ENCODE measurements at places on chromosomes 5 and 9.

DNA sequence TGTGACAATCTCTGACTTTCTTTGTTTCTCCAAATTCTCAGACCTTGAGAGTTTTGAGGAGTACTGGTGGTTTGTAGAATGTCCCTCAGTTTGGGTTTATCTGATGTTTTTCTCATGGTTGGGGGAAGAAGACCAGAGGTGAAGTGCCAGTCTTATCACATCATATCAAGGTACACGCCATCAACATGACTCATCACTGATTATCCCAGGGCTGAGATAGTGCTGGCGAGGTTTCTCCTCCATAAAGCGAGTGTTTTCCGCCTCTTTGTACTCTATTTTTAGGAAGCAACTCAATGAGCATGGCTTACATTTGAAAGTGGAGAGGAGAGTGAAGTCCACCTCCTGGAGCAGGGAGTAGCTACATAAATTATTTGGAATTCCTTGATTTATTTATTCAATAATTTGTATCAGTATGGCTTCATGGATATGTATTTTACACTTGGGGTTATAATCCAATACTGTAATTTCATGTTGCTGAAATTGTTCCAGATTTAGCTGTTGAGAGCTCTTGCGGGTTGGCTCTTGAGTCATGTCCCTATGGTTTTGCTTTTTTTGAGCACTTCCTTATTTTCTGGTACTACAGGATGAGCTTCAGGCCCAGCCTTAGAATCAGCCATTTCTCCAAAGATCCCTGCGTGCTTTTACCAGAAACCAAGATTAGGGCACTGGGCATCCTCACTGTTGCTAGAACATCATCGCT lies 23.9 kb downstream of the DCANP1 start:
- DNase-seq = no peak

GRCh38 chr9:3879315-3879714 lies 353.5 kb upstream of the RFX3 start:
- DNase-seq = no peak

GRCh38 chr9:130383350-130383715 lies 61.4 kb upstream of the ASS1 start:
- DNase-seq = no peak

- DNase-seq = no peak
Measured at GRCh38 chr5:135880801-135881200, 14.8 kb downstream of the IL9 start.

GRCh38 chr9:129644902-129645301 lies 3.0 kb upstream of the ASB6 start:
- DNase-seq = no peak

- DNase-seq = no peak
Measured at GRCh38 chr5:6359555-6360322, 18.6 kb downstream of the MED10 start.

DNA sequence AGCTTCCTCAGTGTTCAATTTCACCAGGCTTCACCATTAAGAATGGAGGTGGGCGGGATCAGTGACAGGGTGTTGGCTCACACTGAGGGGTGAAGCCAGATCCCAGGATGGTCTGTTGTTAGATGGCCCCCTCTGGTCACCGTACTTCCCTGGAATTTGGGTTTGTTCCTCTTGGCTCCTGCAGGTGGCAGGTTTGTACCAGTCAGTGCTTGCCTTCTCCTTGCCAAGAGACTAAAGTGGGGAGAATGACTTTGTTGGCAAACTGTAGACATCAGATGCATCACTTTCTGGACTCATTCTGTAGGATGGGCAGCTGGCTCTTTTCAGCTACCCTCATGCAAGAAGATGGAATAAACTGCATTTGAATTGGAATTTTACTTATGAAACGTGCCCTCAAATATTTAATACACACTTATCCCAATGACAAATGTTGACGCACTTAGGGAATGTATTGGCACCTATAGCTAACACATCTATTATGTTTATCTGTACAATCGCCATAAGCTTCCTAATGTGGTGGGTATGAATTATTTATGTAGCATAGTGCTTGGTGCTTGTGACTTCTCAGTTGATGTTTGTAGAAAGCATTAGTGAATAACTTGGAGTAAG lies 31.4 kb upstream of the ANKRD55 start:
- DNase-seq = no peak

DNA sequence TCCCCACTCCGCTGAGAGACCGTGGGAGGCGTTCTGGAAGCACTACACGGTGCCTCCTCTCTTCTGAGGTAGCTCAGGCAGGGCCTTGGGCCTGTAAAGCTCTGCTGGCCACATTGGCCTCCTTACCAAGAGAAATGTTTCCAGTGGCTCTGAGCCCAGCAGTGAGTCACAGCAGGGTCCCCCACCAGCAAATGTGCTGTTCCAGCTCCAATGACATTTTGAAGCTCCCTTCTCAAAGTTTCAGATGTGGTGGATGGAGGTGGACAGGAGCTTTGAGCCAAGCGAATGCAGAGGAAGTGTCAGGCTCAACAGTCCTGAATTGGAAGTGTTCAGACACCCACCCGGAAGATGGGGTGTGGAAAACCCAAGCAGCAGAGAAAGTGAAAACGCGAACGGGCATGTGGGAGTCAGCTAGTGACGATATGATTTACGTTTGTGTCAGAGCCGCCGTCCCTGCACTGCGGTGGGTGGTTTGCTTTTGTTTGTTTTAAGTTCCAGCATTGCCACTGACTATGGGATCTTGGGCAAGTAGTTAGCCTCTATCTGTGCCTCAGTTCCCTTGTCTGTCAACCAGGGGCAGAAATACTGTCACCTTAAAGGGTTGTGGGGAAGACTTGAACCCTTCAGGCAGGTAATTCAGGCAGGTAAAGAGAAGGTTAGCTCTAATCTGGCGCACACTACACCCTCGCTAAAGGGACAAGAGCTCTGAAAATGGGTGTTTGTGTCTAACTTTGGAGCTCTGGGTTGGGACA lies 38.2 kb downstream of the C5orf15 start:
- DNase-seq = peak; percentile 42

DNA sequence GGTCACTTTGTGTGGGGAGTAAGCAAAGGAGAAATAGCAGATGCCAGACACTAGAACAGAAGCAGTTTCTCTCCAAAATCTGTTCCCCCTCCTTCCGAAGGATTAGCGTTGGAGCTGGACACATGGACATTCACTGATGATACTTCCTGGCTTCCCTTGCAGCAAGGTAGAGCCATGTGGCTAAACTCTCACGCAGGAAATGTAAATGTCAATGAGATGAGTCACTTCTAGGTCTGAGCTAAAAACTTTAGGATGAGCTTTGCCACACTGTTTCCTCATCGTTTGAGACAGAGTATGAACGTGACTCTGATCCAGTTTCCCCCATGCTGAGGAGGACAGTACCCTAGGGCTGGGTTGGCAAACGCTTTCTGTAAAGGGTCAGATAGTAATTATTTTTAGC lies 5.1 kb downstream of the BHMT2 start:
- no peak for DNase-seq

DNA sequence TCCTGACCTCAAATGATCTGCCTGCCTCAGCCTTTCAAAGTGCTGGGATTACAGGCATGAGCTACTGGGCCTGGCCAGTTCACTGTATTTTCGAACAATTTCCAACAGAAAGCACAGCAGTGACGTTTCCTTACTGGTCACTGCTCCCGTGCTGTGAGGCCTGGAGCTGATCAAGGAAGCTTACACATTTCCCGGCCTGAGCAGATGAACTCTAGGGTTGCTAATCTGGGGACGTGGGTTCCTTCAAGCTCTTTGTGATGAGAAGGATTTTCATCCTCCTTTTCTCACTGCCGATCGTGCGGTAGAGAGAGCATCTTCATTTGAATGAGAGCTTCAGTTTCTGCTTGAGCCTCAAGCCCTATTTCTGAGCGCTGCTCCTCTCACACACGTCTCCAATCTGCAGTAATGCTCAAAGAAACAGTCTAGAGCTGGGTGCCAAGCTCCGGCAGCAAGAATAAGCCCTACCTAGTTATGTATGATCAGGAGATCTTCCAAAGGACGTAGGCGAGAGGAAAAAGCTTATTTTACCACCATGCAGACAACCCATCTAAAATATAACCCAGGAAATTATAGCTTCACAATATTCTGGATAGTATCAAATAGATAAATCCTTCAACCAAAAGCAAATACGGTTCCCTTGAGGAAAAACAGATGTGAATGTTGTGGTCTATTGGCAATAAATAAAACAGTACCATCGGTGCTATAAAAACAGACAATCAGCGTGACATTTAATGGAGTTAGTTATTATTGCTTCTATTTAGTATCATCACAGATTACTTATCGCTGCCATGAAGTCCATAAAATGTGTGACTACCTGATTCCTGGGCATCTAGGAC lies 7.3 kb upstream of the SPATA24 start:
- no peak for DNase-seq

- no peak for DNase-seq
Measured at GRCh38 chr9:82923092-82923911, 139.6 kb downstream of the RASEF start.

GRCh38 chr5:100905259-100905914 lies 2.3 kb upstream of the ST8SIA4 start:
- no peak for DNase-seq

DNA sequence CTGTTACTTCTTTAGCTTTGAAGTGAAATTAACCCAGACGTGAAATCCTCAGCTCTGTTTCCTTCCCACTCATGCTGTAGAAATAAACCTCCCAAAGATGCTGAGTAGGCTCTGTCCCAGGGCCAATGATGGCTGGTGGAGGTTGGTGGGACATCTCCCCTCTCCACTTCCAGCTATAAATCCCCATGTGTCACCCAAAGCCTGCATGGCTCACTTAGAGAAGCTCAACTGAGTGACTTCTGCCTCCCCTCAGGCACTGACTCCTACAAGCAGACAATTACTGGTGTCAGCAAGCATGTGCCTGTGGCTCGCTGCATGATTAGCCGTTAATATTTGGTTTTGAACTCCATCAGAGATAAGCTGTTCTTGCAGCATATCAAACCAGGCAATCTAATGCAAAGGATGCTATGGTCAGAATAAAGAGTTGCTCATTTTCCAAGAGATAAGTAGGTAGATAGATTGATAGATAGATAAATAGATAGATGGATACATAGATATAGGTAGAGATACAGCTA lies 569.5 kb upstream of the WWC1 start:
- no peak for DNase-seq

GRCh38 chr5:139369181-139369580 lies 13.9 kb downstream of the SLC23A1 start:
- no peak for DNase-seq

GRCh38 chr5:77620405-77620804 lies 18.1 kb downstream of the OTP start:
- no peak for DNase-seq

DNA sequence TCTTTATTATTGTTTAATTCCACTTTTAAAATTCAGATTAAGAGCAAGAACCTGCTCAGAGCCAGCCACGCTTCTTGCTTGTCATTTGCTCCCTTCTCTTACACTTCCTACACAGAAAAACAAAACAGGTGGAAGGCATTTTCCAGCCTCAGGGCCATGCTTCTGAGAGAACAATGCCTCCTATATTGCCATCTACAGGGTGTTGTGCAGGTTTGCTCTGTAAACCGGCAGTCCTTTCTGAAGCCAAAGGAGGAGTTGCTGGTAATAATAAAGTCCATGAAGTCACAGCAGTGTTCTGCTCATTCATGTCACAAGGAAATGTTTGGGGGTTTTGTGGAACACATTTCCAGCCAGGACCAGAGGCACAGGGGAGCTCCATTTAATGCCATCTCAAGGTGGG lies 16.1 kb upstream of the PRLR start:
- DNase-seq = no peak

DNA sequence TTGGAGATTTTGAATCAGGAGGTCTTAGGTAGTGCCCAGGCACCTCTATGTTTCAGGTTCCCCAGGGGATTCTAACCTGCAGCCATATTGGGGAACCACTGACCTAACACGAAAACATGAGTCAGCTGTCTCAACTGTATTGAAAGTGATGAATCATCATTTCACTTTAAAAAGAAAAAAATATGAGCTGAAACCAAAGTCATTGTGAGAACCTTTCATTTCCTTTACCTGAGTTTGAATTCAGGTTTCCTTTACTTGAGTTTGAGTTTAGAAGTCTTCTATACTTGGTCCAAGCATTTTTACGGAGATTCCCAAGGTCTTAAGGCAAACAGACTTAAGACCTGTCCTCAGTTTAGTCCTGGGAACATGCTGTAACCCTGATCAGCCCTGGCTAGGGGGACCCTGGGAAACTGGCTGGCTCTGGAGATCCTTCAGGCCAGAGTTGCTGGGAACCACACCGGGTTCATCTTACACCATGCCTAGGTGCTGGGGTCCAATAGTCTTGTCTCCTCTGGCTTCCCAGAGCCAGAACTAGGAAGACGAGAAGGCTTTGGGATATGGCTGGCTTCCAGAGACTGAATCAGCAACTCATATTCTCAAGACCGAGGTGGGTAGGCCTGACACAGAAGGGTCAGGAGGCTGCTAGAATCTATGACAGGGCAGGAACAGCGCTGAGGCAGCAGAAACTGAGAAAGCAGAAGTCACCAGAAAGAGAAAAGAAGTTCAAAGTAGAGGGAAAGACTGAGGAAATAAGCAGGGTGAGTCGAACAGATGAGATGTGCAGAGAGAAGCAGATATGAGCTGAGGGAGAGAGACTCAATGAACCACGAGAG lies 16.4 kb upstream of the PDCD1LG2 start:
- DNase-seq = no peak

GRCh38 chr9:74858751-74859414 lies 28.8 kb downstream of the TRPM6 start:
- DNase-seq = no peak

DNA sequence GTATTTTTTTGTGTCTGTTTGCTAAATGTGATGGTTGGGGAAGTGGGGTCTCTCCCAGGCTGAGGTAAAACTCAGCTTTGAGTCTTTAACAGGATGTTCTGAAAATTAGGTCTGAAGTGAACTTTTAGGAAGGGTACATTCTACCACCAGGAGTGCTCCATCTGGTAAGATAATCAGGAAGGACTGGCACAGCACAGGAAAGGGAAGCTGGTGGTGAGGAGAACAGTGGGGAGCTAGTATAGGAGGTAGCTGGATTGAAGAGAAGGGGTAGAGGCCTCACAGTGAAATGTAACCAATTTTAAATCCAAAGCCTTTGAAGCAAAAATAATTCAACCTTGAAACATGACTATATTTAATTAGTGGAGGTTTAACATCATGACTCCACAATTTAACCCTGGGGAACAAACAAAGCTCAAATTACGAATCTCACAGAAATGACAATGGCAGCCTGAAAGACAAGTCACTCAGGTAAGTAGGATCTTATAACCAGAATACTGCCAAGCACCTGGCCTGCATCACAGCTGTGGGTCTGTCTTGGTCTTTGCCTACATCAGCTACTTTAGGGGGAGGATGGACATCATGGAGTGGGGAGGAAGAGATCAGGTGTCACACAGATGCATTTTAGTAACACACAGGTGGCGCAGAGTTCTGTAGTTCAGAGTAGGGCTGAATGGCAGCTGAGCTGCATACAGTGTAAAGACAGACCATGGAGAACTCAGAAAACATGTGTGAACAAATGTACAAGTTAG lies 445.3 kb downstream of the DMRT2 start:
- no peak for DNase-seq

Data from activated CD8-positive, alpha-beta memory T cell treated with anti-CD3 and anti-CD28 coated beads for 4 hours (primary cell).